ENCODE measurements at places on chromosomes 12 and 14. TPM values are rescaled to one million over a fixed set of nuclear protein-coding genes. Genes with fewer than 3 reads are reported as not detected.

DNA sequence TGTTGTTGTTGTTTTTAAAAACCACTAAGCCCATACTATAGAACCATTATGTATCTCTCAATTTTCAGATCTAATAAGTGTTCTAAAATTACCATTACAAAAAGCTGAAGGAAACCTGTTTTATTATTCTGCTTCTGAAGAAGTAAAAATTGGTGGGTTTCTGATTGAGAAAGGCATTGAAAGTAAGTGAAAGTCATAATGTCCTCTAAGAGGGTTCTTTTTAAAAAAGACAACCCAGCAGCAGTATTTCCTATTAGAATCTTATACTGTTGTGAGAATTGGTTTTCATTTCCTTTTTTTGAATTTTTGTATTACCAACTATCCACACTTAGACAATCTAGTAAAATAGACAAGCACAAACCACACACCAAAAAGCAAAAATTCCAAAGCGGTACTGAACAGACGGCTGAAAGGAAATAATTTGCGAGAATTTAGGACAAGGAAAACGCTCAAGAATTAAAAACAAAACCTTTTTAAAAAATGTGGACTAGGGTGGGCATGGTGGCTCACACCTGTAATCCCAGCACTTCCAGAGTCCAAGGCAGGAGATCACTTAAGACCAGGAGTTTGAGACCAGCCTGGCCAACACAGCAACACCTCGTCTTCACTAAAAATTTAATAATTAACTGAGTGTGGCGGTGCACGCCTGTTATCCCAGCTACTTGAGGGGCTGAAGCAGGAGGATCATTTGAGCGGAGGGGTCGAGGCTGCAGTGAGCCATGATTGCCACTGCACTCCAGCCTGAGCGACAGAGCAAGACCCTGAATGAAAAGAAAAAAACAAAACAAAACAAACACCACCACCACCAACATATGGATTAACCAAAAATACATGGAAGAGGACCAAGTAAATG lies 66.7 kb upstream of the AP4S1 start:
- H3K36me3 ChIP-seq: peaks cover 20% of the 10 kb centered on the region
- no peak overlapping the region for H3K4me3 ChIP-seq

DNA sequence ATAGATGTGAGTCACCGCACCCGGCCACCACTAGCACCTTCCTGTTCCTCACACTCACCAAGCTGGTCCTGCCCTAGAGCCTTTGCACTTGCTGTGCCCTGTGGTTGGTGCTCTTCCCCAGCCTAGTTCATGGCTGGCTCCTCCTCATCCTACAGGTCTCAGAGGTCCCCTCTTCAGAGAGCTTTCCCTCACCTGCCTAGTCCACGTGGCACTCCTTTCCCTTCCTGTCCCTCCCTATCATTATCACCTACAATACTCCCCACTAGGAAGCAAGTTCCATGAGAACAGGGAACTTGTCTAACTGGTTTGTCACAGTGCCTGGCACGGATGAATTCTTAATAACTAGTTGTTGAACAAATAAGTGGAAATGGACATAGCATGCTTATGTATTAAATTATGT lies 24.0 kb upstream of the TMED10 start:
- H3K4me1 ChIP-seq: peaks cover 9% of the 10 kb centered on the region
- DNase-seq: no peak
- no peaks in the 10 kb centered on the region for H3K36me3 ChIP-seq
- H3K27ac ChIP-seq: no peak overlapping the region
- H3K4me3 ChIP-seq: no peak overlapping the region
- H3K27me3 ChIP-seq: no peaks in the 10 kb centered on the region

DNA sequence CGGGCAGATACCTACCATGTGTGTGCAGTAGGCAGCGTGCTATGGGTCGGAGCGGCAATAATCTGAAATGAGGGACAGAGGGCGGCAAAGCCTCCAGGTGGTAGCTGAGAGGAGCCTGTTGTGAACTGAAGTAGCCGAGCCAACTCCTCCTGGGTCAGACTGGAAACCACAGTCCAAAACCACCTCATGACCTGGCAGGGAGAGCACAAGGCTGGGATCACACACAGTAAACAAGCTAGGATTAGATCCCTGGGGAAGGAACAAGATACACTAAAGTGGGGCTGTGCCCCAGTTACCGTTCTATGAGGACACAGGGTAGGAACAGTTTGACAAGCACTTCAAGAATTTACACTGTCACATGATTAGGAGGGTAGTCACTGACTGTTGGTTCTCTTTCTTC lies 49.0 kb downstream of the AREL1 start:
- DNase-seq: no peak
- no peak overlapping the region for H3K27ac ChIP-seq
- no peak overlapping the region for H3K4me3 ChIP-seq
- peaks cover 25% of the 10 kb centered on the region for H3K36me3 ChIP-seq

DNA sequence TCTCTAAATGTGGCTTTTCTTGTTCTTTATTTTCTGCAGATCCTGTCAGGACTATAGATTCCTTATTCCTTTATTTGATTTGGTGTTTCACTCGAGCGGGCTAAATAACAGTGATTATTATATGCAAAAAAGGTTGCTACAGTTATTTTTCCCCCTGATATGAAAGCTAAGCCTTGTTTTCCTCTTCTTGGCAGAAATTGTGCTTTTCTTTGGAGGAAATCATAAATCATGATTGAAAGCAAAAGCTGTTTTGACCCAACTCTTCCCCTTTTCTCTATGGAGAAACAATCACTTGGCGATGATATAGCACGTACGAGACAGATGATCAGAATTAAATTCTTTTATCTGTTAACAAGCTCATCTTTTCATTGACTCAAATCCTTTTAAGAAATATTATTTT lies 31.4 kb downstream of the PPFIBP1 start:
- H3K36me3 ChIP-seq: no peaks in the 10 kb centered on the region
- H3K4me3 ChIP-seq: no peak overlapping the region
- H3K4me1 ChIP-seq: peaks cover 19% of the 10 kb centered on the region
- DNase-seq: no peak
- H3K27ac ChIP-seq: no peak overlapping the region

DNA sequence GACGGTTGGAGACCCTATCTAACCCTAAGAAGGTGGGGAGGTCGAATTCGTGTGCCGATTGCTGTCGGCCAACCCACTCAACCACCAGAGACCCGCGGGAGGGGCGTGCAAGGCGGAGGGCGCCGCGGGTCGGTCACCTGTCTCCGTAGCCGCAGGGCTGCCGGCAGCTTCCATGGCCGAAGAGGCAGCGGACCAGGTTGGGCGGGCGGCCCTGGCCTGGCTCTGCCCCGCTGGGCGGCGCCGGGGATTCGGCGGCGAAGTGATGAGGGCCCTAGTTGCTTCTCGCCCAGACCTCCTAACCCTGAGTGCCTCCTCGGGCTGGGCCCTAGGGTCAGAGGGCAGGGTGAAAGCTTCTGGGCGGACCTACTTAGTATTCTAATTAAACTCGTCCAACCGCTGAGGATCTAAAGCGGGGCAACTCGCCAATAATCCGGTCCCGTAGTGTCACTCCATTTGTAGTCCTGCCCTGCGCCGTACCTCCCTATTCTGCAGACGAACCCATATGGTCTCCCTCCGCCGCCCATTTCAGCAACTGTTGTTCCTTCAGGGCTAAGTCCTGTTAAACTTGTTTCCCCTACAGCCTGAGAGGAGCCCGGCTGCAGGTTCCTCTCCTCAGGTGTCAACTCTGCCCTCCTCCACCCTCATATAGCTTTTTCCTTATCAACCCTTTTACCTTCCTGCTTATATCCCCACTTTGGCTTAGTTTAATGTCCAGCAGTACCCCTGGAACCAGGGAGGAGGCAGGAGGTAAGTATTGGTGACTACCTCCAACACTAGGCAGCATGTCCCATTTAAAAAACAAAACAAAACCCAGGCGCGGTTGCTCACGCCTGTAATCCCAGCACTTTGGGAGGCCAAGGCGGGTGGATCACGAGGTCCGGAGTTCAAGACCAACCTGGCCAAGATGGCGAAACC lies at the start of gene PYM1:
PYM1 (minus strand) TSS at position 307 of the 915 bp plus-strand sequence; CDS start at position 174, 133 bp downstream.
- H3K4me3 ChIP-seq: peak within 1 kb of the TSS; percentile 100
- H3K27me3 ChIP-seq: no peaks in the 10 kb centered on the region
- peak within 1 kb of the TSS; percentile 99 for H3K27ac ChIP-seq

- H3K36me3 ChIP-seq: no peaks in the 10 kb centered on the region
- peak; percentile 8 for DNase-seq
- no peaks in the 10 kb centered on the region for H3K27me3 ChIP-seq
- H3K27ac ChIP-seq: no peak overlapping the region
- no peak overlapping the region for H3K4me3 ChIP-seq
Measured at GRCh38 chr12:23055004-23055403, 430.0 kb downstream of the ETNK1 start.

GRCh38 chr12:47014474-47014873 lies 64.9 kb upstream of the PCED1B start:
- no peaks in the 10 kb centered on the region for H3K36me3 ChIP-seq
- H3K27ac ChIP-seq: no peak overlapping the region
- H3K27me3 ChIP-seq: peaks cover 12% of the 10 kb centered on the region
- no peaks in the 10 kb centered on the region for H3K4me1 ChIP-seq

DNA sequence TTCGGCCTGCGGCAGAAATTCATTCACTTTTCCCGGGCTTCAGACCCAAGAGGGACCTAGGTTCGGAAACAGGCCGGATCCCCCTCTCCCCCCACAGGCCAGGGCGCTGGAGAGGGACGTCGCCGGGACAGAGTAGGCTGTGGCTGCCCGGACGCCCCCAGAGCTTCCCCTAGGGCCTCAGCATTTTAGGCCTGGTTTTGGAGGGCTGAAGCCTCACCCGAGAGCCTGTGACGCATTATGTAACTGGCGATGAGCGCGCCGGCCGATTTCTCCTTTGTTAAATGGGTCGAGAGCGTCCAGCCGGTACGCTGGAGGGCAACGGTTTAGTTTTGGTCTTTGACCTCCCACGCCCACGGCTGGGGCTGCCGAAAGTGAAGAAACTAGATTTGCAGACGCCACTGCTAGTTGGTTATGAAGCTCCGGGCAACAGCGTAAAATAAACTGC lies 657 bp downstream of the PEBP1 start:
- peak overlapping the region; percentile 81 for H3K27ac ChIP-seq
- H3K27me3 ChIP-seq: no peaks in the 10 kb centered on the region
- peak overlapping the region; percentile 88 for H3K4me3 ChIP-seq
- peak; percentile 65 for DNase-seq
- peaks cover 31% of the 10 kb centered on the region for H3K36me3 ChIP-seq
- peaks cover 33% of the 10 kb centered on the region for H3K4me1 ChIP-seq

- H3K27me3 ChIP-seq: no peaks in the 10 kb centered on the region
- H3K4me3 ChIP-seq: no peak overlapping the region
- peaks cover 23% of the 10 kb centered on the region for H3K4me1 ChIP-seq
- DNase-seq: no peak
- no peak overlapping the region for H3K27ac ChIP-seq
Measured at GRCh38 chr12:28242129-28242495, 51.9 kb downstream of the CCDC91 start.

GRCh38 chr14:105340821-105341733 lies 26.5 kb downstream of the PACS2 start:
- peaks cover 2% of the 10 kb centered on the region for H3K36me3 ChIP-seq
- no peaks in the 10 kb centered on the region for H3K27me3 ChIP-seq
- H3K4me1 ChIP-seq: peaks cover 4% of the 10 kb centered on the region
- no peak for DNase-seq

DNA sequence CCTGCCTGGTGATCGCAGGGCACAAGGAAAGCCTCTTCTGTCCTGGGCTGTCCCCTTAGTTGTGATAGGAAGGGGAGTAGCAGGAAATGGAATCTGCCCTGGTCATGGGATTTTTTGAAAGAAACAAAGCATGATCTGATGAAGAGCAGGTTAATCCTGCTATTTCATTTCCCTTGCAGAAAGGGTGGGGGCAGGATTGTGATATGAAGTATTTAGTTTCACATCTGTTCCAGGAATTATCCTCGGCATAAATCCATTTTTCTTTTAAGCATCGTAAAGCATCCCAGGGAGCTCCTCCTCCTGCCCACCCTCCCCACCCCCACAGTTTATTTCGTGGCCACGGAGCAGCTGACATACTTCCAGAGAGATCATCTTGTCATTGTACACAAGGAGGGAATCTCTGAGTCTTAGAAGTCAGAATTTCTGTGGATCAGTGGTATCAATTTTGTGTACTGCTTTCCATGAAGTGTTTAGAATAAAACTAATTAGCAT lies 53.1 kb downstream of the TGFB3 start:
- H3K27me3 ChIP-seq: no peaks in the 10 kb centered on the region
- H3K36me3 ChIP-seq: peaks cover 2% of the 10 kb centered on the region
- no peak overlapping the region for H3K4me3 ChIP-seq
- DNase-seq: no peak

DNA sequence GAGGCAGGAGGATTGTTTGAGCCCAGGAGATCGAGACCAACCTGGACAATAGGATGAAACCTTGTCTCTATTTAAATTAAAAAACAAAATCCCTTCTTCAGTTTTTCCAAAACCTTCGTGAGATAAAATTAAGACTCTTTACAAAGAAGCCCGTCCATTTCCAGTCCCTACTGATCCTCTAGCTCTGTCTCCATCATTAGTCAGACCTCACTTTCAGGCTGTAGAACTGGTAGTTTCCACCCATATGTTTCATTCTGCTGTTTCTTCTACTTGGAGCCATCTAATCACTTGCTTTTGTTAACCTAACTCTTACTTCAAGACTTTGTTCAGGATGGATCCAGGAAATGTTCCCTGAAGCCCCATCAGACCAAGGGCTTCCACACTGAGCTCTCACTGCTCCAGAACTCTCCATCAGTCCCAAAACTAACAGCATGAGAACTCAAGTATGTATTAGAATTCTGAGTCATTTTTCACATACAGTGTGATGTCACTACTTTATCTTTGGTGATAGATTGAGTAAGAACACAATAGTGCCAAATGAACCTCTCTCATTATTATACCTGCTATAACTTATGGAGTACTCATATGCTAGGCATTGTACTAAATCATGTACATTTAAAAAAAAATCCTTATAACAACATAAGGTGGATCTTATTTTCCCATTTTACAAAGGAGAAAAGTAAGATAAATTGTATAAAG lies 90.8 kb downstream of the PRICKLE1 start:
- no peaks in the 10 kb centered on the region for H3K36me3 ChIP-seq
- no peak overlapping the region for H3K4me3 ChIP-seq

DNA sequence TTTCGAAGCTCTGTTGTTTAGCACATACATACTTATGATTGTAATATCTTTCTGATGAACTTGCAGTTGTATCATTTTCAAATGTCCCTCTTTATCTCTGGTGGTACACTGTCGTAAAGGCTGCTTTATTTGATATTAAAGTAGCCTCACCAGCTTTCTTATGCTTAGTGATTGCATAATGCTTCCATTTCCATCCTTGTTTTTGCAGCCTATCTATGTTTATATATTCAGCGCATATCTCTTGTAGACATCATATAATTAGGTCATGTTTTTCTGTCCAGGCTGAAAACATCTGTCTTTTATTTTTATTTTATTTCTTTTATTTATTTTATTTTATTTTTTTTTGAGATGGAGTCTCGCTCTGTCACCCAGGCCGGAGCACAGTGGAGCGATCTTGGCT lies 34.6 kb downstream of the ACAD10 start:
- H3K36me3 ChIP-seq: peaks cover 14% of the 10 kb centered on the region
- no peaks in the 10 kb centered on the region for H3K4me1 ChIP-seq
- no peaks in the 10 kb centered on the region for H3K27me3 ChIP-seq
- H3K4me3 ChIP-seq: no peak overlapping the region
- no peak overlapping the region for H3K27ac ChIP-seq
- no peak for DNase-seq

- peak overlapping the region; percentile 97 for H3K27ac ChIP-seq
- no peaks in the 10 kb centered on the region for H3K27me3 ChIP-seq
- H3K4me3 ChIP-seq: peak overlapping the region; percentile 98
- H3K36me3 ChIP-seq: peaks cover 6% of the 10 kb centered on the region
- H3K4me1 ChIP-seq: peaks cover 17% of the 10 kb centered on the region
Measured at GRCh38 chr12:9449181-9449580, 158.5 kb downstream of the KLRB1 start.

The PDE3A gene
- total RNA-seq: not detected

The NPAS3 gene
- total RNA-seq: not detected

The HPD gene
- total RNA-seq: not detected

The LIN7A gene
- total RNA-seq: not detected

The TAS2R7 gene
- not detected for total RNA-seq
